ENCODE measurements at places on chromosomes 7 and 10.

DNA sequence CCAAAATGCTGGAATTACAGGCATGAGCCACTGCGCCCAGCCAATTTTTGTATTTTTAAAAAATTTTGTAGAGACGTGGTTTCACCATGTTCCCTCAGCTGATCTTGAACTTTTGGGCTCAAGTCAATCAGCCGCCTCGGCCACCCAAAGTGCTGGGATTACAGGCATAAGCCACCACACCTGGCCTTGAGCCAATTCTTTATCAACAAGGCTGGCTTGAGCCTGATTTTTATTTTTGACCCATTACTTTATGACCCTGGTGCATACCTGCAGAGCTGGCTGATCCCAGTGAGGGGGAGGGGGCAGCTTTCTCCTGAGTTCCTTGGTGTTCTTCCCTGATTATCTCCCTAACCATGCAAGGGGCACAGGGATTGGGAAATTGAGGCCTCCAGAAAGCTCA lies 15.8 kb upstream of the CPA1 start:
- no peak for DNase-seq

- DNase-seq, result no peak
Measured at GRCh38 chr10:109412353-109412752, 511.0 kb downstream of the XPNPEP1 start.

- no peak for DNase-seq
Measured at GRCh38 chr10:34203966-34204630, 611.0 kb downstream of the PARD3 start.

GRCh38 chr7:130349911-130350782 lies 5.5 kb downstream of the CPA5 start:
- no peak for DNase-seq

DNA sequence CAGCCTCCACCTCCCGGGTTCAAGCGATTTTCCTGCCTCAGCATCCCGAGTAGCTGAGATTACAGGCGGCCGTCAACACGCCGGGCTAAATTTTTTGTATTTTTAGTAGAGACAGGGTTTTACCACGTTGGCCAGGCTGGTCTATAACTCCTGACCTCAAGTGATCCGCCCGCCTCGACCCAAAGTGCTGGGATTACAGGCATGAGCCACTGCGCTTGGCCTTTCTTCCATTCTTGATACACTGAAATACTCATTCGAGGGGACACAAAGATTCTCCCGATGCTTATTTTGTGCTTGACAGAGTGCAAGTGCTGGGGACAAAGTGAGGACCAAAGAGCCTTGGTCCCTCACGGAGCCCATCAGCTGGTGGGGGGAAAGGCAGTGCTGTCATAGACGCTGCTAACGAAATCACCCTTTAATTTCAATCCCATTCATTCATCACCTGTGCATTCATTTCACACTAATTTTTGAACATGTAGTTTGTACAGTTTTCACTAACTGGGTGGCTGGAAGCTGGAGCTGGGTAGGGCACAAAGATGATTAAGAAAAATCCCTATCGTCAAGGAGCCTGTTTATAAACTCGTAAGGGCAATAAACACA lies 621 bp upstream of the FAM133B start:
- DNase-seq, result peak; percentile 19

DNA sequence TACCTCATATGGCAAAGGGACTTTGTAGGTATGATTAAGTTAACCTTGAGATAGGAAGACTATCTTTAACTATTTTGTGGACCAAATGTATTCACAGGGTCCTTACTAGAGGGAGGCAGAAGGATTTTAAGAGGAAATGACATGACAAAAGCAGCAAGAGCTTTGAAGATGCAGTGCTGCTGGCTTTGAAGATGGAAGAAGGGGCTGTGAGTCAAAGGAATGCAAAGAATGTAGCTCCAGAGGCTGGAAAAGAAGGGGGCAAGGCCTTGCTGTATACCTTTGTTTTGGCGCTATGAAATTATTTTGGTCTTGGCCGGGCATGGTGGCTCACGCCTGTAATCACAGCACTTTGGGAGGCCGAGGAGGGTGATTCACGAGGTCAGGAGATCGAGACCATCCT lies 3.2 kb upstream of the NRBF2 start:
- no peak for DNase-seq

- DNase-seq, result no peak
Measured at GRCh38 chr7:142556740-142557139, 192.5 kb upstream of the PRSS1 start.

GRCh38 chr7:148288592-148289151 lies 301.9 kb upstream of the C7orf33 start:
- DNase-seq, result no peak

- DNase-seq, result no peak
Measured at GRCh38 chr7:134618756-134619530, 27.7 kb upstream of the BPGM start.

DNA sequence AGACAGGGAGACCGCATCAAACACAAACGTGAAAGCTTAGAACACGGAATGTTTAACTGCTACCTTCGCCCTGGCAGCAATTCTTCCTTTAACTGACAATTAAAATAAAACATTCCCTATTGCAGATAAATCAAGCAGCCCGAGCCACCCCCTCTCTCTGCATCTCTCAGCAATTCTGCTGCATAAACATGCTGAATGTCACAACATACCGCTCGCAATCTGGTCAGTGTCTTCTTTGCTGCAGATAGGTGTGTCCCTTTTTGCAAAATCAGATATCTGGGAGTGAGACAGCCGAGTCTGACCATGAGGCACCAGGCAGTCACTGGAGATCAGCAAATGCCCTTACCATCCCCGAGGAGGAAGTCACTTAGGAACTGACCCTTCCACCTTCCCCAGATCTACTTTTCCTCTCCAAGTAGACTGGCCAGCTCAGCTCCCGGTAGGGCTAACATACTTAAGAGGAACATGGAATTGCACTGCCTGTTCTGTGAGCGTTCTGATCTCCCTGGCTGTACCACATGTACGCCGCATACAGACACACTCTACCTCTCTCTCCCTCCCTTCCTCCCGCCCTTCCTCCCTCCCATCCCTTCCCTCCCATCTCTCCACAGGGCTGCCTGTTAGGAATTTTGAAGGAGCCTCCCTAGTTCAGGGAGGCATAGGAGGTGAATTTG lies at the start of gene FRMD4A:
Gene FRMD4A, minus strand, starts transcription at position 537 of the 674 bp plus-strand sequence.
- DNase-seq, result no peak

DNA sequence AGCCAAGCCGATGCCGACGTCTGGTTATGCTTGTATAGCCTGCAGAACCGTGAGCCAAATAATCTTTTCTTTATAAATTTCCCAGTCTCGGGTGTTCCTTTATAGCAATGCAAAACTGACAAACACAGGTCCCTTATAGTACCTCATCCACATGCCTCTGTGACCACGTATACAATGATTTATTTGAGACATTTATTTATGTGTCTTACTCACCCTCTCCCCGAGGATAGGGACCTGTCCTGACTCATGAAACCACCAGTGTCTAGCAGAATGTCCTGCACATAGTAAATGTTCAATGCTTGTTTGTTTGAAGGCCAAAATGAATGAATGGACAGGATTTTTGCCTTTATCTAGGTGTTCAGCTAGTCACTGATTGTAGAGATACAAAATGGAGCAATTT lies 147.9 kb upstream of the FZD8 start:
- no peak for DNase-seq

DNA sequence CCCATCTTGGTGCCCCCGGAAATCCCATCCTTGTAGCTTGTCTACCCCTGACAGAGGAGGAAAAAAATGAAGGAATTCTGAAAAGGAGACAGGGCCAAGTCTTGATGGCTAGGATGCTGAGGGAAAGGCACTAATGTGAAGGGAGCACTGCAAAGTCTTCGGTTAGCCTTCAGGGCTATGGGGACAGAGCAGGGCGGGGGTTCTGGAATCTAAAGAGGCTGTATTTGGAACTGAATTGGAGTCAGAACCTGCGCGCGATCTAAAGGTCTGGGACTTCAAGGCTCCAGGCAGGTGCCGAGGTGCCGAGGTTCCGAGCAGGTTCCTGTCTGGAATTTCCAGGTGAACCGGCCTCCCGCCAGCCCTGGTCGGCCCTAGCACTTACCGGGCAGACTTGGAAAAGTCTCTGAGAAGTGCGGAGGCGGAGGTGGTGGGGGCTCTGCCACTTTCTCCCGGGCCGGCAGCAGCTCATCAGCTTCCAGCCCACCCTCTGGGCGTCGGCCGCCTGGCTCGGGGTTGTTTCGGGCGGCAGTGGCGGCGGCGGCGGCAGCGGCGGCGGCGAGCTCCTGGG lies 781 bp downstream of the GBX1 start:
- DNase-seq, result no peak

DNA sequence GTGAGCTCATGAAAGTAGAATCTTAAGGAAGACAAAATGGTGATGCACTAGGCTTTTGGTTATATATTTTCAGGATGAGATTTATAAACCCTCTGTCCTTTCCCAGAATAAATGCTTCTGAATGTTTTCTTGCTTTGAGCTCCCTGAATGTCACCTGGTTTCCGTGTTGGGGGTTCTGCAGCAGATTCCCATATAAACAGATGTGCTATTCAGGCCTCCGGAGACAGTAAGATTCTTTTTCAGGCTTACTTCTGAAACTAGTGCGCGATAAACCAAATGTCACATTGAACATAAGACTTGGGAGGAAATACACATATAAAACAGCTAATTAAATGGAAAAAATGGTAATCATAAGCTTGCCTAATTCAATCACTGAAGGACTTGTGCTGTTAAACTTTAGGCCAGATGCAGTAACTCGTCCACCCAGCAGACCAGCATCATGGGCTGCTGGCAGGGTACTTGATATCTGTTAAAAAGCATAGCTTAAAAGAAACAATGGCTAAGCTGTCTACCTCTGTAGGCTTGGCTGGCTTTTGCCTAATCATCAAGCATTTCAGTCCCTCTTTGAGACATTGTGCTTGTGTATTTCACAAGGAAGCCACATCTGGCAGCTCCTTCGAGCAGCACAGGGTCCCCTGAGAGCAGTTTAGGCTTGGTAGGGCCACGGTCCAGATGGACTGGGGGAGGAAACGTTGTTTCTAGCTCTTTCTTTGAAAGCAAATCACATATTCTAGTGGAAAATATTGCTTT lies 281.2 kb upstream of the KIAA1217 start:
- DNase-seq, result no peak

GRCh38 chr10:74199315-74199714 lies 48.3 kb downstream of the ADK start:
- DNase-seq, result no peak

DNA sequence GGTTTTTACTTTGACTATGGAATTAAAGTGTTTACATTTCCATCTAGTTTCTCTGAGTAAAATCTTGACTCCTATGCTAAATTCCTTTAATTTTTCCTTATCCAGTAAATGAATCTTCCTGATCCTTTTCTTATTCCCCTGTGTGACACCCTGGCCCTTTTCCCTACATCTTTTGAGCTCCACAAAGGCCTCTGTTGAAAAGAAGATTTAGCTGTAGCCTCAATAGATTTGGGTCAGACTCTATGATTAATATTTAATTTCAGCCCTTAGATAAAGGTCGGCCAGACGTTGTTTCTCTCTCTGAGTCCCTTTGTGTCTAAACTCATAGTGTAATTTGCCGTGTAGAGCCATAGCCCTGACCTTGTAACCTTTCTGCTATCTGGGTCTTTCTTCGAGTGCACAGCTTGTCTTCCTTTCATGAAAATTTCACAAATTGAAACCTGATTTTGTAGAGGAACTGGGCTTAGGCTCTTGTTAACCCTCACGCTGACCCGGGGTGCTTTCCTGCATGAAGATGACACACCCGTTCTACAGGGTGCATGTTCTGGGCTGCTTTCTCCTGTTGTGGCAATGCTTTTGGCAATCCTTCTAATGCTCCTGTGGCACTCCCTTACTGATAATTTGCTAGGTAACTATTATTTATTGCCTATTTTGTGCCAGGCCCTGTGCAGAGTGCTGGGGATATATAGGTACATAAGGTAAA lies 21.2 kb downstream of the LSMEM1 start:
- DNase-seq, result no peak

- no peak for DNase-seq
Measured at GRCh38 chr10:92799568-92799967, 48.8 kb upstream of the EXOC6 start.

DNA sequence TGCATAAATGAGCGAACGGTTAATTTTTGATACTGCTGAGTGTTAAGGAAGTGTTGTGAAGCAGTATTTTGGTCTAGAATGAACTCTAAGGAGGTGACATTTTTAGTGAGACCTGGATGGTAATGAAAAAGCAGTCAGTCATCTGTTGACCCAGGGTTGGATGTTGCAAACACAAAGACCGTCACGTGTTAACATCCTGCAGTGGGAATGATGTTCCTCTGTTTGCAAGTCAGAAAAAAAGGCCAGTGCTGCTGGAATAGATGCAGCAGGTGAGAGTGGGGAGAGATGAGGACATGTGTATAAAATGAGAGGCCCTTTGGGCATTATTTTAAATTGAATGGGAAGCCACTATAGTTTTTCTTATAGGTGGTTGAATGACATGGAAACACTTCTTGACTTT lies 39.3 kb downstream of the INSYN2A start:
- no peak for DNase-seq

- no peak for DNase-seq
Measured at GRCh38 chr10:5570007-5570655, 45.4 kb downstream of the CALML3 start.

DNA sequence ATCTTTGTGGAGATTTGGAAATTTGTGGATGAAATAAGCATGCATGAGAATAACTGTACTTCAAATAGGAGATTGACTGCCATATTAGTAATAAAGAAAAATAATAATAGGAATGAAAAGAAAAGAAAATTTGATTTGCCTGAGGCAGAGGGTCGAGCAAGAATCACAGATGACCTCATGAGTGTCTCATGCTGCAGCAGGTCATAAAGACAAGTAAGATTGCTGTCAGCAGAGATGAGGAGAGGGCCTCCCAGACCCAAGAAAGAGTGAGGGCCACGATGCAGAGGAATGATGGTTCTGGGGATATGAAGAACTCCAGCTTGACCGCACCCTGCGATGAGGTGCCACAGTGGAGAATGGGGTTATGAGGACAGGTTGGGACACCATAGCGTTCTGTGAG lies 39.2 kb downstream of the TOMM7 start:
- DNase-seq, result no peak

DNA sequence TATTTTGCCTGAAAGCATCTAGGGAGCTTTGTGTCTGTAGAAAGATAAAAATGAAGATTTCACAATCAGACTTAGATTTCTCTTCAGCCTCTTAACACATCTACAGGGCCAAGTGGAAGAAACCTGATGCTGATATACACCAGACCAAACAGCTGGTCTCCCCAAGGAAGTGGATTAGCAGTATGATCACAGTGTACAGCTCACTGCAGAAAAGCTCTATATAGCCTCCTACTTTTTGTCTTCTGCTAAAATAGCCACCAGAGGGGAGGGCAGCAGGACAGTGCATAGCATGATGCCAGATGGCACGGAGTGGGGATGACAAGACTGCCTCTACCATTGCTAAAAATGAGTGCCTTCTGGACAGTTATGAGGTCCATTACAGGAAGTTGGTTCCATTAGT lies 16.0 kb downstream of the FAM13C start:
- peak; percentile 8 for DNase-seq

GRCh38 chr7:66333443-66333842 lies 128.3 kb downstream of the TPST1 start:
- no peak for DNase-seq

- peak; percentile 87 for DNase-seq
Measured at GRCh38 chr7:70569335-70569819, 562.6 kb upstream of the GALNT17 start.

GRCh38 chr7:132317701-132318351 lies 258.4 kb downstream of the PLXNA4 start:
- DNase-seq, result no peak
